ENCODE measurements at places on chromosomes 6 and 20.

GRCh38 chr6:135228486-135228885, 47.4 kb downstream of the MYB start:
- DNase-seq, result no peak

- peak; percentile 83 for DNase-seq
These were observed 12.0 kb upstream of the LTA start for GRCh38 chr6:31559958-31560696.

DNA sequence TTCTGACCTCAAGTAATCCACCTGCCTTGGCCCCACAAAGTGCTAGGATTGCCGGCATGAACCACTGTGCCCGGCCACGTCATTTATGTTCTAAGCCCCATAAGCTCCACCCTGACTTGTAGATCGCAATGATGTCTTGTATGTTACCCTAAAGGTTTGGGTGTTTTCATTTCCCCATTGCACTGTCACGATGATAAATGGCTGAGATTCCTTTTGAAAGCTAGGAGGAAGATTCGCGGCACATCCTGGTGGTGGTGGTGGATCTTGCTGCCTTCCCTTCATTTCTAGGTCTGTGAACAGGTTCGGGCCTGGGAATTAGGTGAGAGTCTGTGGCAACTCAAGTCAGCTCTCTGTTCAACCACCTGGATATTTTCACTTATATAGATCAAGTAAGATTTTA, 28.3 kb downstream of the MUC22 start:
- DNase-seq, result no peak

DNA sequence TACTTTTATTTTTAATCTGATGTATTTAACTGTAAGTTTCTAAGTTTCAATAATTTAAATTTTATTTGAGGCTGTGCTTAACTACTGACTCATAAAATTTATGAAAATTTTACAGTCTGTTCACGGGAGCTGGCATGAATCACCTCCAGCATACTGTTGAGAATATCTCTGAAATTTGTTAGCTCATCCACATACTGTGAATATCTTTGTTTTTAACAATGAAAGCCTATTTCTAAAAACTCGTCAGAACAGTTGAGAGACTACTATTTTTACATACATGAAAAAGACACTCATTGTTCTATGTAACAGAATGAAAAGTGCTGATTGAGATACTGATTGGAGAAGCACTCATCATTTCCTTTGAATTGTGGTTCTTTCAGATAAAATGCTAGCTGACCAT, 749.3 kb downstream of the TENT5A start:
- no peak for DNase-seq

- no peak for DNase-seq
These were observed 133.8 kb downstream of the SMOC2 start for GRCh38 chr6:168574699-168575195.

DNA sequence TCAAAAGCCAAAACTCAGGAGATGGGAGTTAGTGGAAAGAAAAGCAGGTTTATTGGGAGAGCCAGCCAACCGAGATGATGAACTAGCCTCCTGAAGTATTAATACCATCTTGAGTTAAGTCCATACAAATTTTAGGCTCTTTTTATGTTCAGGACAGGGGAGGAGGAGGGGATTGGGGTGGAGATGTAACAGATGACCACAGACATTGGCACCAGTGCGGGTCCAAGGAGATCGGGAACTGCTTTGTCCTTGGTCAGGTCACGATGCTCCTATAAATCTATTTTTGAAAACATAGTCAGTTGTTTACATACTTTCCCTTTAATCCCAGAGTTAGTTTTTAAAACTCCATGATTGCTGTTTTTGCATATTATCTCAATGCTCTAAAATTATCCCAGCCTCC, 219.6 kb downstream of the ANKRD60 start:
- DNase-seq, result no peak

- DNase-seq, result no peak
These were observed 865 bp downstream of the STK38 start for GRCh38 chr6:36546308-36546919.

GRCh38 chr6:162626869-162627268, 100.7 kb downstream of the PRKN start:
- no peak for DNase-seq

- no peak for DNase-seq
These were observed 177.0 kb upstream of the KCNG1 start for GRCh38 chr20:51199920-51200319.

Measured in H54 (cell line).